ENCODE measurements at places on chromosomes 4 and X.

- DNase-seq, result no peak
These were observed 51.2 kb downstream of the OR13H1 start for GRCh38 chrX:131595120-131595519.

- no peak for DNase-seq
These were observed 1068.4 kb downstream of the ARAP2 start for GRCh38 chr4:35175894-35176293.

- no peak for DNase-seq
These were observed 3.6 kb downstream of the SMIM10L2A start for GRCh38 chrX:135425026-135425965.

GRCh38 chr4:68654946-68655721 lies 15.3 kb downstream of the UGT2B15 start:
- DNase-seq, result no peak

DNA sequence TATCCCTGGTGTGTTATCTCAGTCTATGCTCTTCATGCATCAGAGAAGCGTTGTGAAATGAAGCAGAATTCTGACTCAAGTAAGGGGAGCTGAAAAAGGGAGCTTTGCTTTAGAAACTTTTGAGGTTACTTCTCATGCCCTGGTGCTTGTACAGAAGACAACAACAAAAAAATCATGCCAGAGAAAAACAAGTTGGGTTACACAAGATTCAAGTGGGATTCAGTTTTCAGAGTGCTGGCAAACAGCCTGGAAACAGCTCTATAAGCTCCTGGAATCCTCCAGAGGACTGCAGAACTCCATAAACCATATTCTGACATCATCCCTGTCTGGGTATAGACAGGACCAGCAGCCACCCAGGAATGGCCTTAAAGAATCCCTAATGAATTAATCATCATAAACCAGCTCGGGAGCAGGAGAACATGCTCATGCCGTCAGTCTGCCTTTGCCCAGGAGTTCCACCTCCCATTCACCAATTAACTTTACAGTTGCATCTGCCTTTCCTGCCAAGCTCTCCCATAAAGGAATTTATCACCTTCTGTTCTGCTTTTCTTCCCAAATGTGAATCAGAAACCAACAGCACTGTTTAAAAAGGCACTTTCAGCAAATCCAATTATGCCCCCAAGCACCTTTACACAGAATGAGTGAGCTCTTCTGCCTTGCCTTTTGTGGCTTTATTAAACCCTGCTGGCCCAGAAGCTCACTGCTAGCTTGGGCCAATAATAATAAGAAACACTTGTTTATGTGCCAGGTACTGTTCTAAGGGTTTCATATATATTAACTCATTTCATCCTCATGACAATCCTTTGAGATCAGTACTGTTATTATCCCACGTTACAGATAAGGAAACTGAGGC lies 54.5 kb upstream of the FBXW7 start:
- DNase-seq, result peak; percentile 82

DNA sequence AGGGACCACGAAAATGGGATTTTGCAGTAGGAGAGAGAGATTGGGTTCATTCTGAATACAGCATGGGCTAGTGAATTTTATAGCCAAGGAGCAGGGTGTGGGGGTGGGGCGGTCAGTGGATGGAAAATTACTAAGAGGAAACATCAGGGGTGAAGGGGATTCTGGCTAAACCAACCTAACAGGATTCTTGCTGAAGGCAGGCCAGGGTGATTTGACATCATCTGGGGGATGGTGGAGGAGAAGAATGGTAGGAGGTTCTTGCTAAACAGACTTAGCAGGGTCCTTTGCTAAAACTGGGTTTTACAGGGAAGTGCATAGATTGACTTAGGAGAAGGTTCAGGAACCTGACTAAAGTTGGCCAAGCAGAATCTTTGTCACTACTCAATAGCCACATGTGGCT lies 91.9 kb downstream of the DNAAF6 start:
- no peak for DNase-seq

DNA sequence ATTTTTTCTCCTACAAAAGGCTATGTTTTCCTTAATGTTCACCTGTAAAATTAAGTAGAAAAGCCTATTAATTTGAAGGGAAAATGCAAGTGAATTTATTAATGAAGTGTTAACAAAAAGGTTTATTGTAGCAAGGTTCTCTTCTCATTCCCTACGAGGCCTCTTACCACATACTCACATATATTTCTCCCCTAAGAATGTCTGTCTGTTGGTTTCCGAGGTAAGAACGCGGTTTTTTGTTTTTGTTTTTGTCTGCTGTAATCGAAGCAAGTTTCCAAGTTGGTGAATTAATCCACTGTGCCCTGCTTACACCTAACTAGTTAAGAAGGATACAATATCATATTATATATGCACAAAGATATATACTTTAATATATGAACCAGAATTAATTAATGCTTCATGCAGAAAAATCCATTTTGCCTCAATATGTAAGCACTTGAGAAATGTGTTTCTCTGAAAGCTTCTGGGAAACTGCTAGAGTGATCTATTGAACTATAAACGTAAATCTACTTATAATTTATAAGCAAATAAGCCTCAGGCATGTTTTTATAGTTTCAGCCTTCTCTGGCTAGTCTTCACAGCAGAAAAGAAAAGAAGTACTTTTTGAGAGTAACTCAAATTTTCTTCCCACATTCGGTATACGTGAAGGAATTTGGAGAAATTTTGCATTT lies 120.8 kb downstream of the EGF start:
- DNase-seq, result no peak

DNA sequence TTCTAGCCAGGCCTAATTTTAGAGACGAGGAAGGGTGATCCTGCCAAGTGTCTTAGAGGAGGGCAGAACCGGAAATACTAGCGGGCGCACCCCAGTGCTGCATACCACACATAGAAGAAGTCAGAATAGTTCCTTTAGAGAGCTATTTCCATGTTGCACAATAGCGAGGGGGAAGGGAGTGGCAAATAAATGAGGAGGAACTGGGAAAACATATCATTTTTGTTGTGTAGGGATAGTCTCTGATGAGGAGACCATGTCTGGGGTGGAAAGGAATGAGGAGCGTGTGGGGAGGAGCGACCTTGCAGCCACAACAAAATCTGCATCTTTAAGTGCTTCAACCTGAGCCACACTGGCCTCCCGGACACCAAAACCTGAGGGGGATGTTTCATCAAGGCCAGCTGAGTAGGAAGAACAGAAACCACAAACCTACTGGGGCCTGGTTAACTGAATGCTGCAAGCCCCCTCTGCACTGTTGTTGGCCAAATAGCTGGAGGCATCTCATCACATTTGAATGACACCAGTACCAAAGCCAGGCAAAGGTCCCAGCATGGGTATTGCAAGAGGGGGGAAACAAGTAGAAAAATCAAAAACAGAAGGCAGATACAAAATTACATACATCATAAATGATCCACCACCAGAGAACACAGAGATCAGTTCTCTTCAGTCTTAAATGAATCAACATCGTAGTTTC lies 26.7 kb upstream of the C1QTNF7 start:
- DNase-seq, result no peak

DNA sequence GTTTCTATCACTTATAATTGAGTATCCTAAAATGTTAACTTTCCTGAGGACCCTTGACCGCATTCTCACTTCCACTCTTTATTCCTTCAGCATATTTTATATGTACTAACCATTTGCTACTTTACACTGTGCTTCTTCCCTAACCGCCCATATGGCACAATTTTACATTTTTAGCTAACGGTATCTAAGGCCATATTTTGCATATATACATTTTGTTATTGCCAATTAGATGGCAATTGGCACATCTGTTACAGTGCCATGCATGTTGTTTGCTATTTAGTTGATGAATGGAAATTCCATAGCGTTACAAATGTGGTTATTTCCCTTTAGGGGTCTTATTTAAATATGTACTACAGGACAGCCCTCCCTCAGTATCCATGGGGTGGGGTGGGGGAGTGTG lies 20.0 kb upstream of the OTUD4 start:
- DNase-seq, result no peak

- DNase-seq, result no peak
These were observed 4.8 kb upstream of the GYG2 start for GRCh38 chrX:2823795-2824386.

DNA sequence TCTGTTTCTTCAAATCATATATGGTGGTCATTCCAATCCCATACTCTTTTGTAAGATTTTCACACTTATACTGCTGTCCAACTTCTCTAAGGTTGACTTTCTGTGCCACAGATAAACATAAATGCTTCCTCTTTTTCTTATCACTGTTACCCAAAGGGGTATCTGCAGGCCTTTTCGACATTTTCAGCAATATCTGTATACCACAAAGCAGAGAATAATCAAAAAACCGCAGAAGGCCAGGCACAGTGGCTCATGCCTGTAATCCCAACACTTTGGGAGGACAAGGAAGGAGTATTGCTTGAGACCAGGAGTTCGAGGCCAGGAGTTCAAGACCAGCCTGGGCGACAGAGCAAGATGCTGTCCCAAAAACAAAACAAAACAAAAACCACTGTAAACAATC lies 3.1 kb upstream of the RFC1 start:
- DNase-seq, result no peak

DNA sequence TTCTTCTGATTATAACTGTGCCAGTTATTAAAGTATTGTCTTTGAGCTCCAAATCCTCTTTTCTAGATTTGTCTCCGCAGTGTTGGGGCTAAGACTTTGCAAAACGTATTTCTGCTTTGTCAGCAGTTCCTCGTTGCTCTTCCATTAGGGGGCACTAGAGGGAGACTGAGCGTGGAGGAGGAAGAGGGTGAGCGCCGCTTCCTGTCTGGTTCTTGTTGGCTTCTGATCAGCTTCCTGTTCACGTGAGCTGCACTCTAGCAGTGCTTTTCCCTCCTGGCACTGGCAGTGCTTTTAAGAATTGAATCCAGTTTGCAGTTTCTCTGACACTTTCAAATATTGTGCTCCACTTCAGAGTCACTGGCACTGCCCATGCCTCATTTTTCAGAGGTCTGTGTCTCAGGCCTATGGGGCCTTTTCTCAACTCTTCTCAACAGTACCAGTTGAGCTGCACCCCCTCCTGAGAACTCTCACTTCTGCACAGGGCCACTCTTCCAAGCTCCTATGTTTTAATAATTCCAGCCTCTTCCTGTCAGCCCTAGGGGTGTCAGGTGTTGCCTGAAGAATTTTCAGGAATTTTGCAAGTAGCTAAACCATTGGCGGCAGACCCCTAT lies 54.4 kb upstream of the LCORL start:
- peak; percentile 66 for DNase-seq

DNA sequence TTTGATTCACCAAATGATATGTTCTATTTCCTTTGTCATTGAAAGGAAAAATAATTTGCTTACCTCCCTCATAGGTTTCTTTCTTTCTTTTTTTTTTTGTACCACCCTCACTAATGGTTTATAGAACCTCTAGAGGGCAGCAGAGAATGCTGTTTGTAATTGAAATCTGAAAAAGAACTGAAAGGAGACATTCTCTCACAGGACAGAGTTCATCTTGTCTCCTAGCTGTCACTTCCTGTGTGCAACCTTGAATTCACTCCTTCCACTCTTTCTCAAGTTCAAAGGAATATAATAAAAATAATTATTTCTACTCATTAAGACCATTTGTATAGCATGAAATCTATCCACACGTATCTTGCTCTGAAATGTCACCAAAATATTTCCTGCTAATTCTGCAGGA lies 51.0 kb downstream of the GUCY1B1 start:
- DNase-seq, result peak; percentile 80

DNA sequence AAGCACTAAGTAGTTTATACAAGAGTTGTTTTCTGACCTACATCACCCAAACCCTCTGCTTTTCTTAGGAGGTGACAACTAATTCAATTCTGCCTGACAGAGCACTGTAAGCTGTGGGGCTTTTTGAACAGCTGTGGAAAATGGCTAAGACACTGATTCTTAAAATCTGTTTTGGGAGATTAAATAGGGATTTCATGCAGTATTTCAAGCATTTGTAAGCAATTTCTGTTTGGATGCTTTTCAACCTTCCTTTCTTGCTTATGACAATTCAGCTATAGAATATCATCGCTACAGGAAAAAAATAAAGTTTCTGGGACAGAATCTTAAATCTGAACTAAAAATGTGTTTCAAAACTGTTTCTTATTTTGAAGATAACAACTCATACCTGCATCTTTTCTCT lies 459.5 kb downstream of the RAPGEF2 start:
- no peak for DNase-seq

GRCh38 chrX:140433582-140433981 lies 71.3 kb downstream of the SOX3 start:
- no peak for DNase-seq

- DNase-seq, result no peak
These were observed 13.6 kb upstream of the PTTG2 start for GRCh38 chr4:37946503-37947179.

GRCh38 chr4:119179011-119179410 lies 33.5 kb upstream of the USP53 start:
- DNase-seq, result no peak

GRCh38 chr4:84420608-84421007 lies 78.5 kb downstream of the NKX6-1 start:
- no peak for DNase-seq

DNA sequence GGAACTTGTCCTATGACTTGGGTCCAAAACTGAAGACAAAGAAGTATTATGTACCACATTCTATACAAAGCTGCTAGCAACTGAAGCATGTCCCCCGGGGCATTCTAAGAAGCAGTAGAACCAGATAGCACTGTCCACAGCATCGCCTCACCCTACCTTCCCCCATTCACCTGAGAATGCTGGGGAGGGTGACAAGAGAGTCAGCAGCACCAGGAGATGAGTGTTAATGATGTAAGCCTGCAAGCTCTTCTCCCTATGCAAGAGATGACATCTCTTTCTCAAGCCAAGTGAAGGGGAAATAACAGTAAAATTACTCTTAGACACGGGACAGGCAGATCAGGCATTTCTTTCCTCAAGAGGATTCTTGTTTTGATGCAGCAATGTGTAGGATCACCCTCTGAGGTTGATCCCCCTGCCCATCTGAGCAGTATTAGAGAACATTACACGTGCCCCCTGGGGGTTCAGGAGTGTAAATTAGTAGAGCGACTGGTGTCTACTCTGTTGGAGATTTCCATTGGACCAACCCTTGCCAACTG lies 13.9 kb upstream of the TLR1 start:
- no peak for DNase-seq

GRCh38 chr4:100819505-100819904 lies 301.7 kb upstream of the EMCN start:
- DNase-seq, result no peak

GRCh38 chrX:124228849-124229248 lies 103.6 kb upstream of the TEX13D start:
- peak; percentile 5 for DNase-seq

GRCh38 chr4:3780347-3781171 lies 14.4 kb downstream of the ADRA2C start:
- peak; percentile 20 for DNase-seq

- DNase-seq, result no peak
These were observed 1.5 kb upstream of the ARHGAP4 start for GRCh38 chrX:153927672-153927921.

DNA sequence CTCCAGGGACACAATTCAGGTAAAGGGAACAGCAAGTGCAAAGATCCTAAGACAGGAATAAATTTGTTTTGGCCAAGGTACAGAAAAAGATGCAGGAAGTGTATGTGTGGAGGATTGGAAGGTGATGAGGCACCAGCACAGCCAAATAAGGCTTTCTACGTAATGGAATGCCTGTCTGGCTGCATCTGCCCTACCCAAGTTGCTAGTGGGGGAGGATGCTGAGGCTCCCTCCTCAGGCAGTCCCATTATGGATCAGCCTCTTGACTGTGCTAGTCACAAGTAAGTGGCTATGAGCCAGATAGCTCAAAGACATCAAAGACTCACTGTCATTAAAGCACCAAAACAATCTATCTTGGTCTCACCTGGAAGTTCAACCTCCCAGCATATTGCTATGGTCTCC lies 300.9 kb upstream of the FAT4 start:
- DNase-seq, result no peak

GRCh38 chrX:46180258-46180687 lies 364.9 kb downstream of the ZNF674 start:
- DNase-seq, result peak; percentile 52
